NCI-H774 (cell line): ENCODE measurements at places on chromosomes 1 and 21.

DNA sequence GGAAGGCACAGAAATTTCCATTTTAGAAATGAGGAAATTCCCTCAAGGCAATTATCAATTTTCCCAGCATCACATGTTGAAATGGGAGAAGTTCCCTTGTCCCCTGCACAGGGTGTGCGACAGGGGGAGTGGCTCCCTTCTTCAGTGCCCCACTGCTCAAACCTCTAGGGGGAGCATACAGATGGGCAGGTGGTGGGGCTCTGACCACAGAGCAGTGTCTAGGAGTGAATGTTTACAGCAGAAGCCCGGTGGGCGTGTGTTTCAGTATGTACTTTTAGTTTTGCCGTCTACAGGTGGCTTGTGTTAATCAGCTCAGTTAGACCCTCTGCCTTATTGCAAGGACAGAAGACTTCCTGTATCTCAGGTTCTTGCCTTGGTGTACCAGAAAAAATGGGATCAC lies 493.7 kb upstream of the PLXNA2 start:
- DNase-seq = no peak

GRCh38 chr1:71666609-71667008 lies 585.8 kb upstream of the ZRANB2 start:
- no peak for DNase-seq

GRCh38 chr1:97826820-97827219 lies 94.0 kb downstream of the DPYD start:
- peak; percentile 21 for DNase-seq

DNA sequence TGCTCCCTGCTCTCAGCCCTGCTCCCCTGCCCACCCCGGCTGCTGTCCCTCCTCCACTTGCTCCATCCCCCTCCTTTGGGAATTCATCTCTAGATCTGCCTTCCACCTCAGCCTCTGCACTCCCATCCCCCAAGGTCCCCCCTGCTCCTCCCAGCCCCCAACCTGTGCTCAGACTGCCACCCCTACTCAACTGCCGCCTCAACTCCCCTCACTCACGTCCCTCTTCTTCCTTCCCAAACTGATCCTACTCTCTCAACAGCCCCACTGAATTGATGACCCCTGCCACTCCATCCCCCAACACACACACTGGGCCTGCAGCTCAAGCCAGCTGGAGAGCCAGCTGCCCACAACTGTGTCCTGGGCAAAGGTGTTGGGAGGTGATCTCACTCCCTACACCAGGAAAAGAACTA lies 15.8 kb upstream of the ETV3L start:
- DNase-seq = no peak

- DNase-seq = no peak
Measured at GRCh38 chr1:100578201-100578600, 40.3 kb downstream of the GPR88 start.

DNA sequence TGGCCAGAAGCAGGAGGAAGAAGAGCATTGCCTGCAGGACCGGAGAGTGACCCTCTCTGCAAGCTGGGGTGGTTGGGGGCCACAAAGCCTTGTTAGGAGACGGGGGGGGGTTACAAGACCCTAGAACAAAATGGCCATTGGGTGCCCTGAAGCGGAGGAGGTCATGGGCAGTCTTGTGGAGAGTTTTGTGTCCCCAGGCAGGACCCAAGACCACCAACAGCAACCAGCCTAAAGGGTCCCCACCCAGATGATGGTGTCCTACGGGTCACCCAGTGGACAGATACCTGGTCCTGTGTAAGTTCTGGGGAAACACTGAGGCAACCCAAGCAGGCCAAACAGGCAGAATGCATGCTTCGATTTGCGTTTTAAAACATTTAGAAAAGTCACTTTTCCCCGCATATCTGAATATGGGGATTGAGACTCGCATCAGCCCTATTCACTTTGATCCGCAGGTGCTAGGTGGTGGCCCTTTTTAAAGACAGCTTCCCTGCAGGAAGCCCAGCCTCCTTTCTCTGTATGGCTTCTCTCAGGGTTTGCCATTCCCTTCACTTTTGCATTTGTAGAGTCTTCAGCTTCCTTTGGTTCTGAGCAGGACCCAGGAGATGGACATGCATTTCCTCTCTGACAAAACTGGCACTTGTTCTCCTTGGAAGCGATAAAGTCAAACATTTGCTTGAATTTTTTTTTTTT lies 21.1 kb downstream of the GNG4 start:
- DNase-seq = no peak

- DNase-seq = no peak
Measured at GRCh38 chr1:10217748-10218441, 7.5 kb downstream of the KIF1B start.

- no peak for DNase-seq
Measured at GRCh38 chr1:62800281-62800680, 16.3 kb downstream of the ATG4C start.

- DNase-seq = no peak
Measured at GRCh38 chr1:78651241-78651640, 1.6 kb downstream of the IFI44 start.

- DNase-seq = no peak
Measured at GRCh38 chr1:101071470-101071891, 45.9 kb upstream of the DPH5 start.

DNA sequence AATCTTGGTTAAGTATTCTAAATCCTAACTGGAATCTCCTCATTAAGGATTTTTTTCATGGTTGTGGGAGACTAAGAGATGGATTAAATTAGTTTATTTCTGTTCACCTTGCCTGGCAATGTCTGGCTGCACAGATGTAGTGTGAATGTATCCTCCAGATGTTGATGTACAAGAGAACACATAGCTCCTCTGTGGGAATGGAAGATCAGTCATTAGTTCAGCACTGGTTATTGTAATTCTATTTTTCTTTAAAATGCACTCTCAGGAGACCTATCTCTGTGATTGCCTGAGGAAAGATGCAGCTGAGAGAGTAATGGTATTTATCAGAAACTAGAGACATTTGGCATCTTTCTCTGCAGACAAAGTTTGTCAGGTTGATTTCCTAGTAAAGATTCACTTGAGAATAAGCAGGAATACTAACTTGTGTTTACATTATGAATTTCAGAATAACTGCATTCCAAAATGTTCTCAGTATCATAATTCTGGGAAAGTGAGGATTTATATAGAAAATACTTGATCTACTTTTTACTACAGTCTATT lies 178.6 kb downstream of the GIPC2 start:
- no peak for DNase-seq

DNA sequence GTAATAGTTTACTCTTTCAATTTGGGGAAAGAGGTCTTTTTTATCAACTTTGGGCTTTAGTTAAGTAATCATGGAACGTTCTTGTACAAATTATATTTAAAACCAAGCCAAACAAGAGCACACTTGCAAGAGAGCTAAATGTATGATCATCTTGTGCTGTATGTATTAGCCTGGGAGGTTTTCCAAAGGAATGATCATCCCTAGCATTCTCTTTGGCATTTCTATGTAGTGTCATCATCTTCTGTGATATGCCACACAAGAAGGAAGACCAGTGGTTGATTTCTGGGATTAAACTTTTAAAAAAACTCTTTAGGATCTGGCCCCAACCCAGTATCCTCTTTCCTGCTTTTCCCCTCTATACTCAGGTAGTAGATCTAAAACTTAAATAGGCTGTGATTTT lies 38.4 kb upstream of the KCNQ4 start:
- DNase-seq = no peak

DNA sequence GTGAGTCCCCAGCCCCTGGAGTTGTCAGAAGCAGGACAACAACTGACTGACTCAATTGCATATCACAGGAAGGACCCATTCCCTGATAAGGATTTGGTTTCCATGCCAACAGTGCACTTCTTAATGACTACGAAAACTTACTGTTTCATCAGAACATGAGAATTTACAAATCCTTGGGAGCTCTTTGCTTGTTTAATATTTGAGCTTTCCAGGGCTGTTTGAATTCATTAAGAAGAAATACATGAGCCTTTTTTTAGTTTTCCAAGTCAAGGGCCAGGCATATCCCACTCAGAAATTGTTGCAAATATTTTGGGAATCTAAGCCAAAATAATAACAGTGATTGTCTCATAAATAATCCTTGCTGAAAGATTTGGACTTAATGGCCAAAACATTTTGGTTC lies 27.2 kb upstream of the COL24A1 start:
- no peak for DNase-seq

GRCh38 chr1:58722414-58722813 lies 22.6 kb upstream of the MYSM1 start:
- DNase-seq = no peak

DNA sequence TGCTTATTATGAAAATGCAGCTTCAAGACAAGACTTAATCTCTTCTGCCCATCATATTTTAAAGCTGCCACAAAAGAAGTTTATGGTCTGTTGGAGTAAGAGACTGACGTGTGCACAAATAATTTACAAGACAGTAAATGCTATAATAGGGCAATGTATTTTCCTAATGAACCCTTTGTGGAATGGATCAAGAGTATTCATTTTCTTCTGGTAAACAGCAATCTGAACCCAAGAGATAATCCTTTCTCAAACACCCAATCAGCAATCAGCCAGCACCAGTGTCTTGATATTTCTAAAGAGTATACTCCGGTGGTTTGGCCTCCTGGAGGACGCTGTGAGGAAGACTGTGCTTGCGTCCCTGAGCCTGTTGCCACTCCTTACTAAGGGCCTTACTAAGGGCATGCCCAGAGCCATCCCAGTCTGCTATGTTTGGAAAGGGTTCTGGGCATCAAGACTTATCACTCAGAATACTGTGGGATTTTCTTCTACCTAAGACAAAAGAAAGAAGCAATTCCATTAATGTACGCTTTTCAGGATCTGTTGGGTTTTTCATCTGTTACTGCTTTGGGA lies 48.8 kb upstream of the LRRC8D start:
- DNase-seq = no peak

GRCh38 chr21:39881661-39882060 lies 14.4 kb downstream of the PCP4 start:
- no peak for DNase-seq

DNA sequence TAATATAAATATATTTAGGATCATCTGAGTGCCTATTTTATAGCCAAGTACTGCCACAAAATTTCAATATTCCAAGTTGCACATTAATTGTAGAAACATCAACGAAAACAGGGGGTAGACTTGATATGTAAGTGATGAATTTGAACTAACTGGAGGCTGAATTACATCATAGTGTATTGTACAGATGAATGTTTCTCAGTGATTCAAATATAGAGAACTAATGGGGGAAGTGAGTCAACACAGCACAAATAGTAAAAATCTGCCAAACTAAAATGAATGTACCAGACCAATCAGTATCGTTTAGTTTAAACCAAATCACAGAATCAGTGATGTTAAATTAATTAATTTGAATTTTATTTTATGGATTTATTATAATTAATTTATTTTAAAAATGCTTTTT lies 42.8 kb downstream of the RTCA start:
- DNase-seq = no peak
